Fibroblast of skin of left quadriceps (primary cell): ENCODE measurements at places on chromosomes 1 and 21.

- DNase-seq, result no peak
Measured at GRCh38 chr1:16068356-16069270, 4.8 kb downstream of the FAM131C start.

DNA sequence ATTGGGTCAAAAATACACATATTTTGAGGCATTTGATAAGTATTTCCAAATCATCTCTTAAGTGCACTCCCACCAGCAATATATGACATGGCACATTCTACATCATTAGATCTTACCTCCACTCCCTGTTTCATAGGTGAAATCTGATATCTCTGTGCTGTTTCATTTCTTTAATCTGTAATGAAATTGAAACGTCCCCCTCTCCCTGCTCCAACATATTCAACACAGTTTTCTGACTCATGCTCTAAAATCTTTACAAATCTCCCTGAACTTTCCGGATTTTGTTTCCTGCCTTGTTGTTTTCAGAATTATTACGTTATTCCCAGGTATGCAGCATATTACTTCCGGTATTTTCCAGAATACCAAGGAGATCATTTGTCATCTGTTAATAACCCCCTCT lies 66.1 kb upstream of the AKT3 start:
- no peak for DNase-seq

- DNase-seq, result no peak
Measured at GRCh38 chr1:100793659-100794058, 74.1 kb downstream of the VCAM1 start.

DNA sequence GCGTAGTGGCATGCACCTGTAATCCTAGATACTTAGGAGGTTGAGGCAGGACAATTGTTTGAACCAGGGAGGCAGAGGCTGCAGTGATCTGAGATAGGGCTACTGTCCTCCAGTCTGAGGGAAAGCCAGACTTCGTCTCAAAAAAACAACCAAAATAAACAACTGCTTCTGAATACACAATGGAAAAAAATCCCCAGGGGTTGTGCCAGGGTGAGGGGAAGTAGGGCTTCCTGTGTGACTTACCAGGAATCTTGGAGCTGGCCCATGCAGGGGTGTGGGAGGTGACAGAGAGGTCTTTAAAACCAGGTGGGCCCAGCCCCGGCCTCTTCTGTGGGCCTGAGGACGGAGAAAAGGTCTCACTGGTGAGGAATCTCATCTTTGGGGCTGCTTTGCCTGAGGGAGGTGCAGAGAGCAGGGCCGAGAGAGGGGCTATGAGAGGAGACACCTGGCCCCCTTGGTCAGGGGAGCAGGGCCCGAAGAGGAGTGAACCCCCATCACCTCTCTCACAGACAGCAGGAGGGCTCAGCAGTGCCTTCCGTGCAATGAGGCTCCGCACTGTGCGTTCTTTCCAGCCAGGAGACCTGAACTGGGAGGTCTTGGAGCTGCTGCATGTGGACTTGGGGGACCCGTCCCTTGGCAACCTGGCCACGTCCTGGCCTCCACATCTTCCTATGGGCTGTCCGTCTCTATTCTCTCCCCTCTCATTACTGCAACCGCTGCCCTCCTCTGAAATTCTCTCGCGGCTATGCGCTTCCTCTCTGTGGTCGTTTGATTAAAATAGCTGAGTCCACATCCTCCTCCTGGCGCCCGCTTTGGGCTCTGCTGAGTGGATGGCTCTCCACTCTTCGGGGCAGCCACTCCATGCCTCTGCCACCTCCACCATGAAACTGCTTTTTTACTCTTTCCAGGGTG lies 10.7 kb downstream of the PLA2G5 start:
- no peak for DNase-seq

- no peak for DNase-seq
Measured at GRCh38 chr1:238964631-238965030, 421.7 kb upstream of the CHRM3 start.

DNA sequence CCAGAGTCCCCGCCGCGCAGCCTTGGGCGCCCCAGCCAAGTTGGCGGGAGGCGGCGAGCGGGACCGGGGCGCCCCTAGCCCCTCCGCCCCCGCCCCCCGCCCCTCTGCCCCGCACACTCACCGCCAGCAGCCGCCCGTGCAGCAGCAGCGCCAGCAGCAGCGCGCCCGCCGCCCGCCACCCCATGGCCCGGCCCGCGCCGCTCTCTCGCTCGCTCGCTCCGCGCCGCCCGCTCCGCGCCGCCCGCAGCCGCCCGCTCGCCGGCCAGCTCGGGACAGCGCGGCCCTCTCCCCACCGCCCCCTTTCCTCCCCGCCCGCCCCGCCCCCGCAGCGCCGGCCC lies at the start of gene HSPG2:
HSPG2 (minus strand) TSS at position 277 of the 338 bp plus-strand sequence; CDS start at position 184, 93 bp downstream.
- DNase-seq, result no peak

GRCh38 chr1:58496042-58496441 lies 50.5 kb downstream of the OMA1 start:
- no peak for DNase-seq

GRCh38 chr1:104476126-104476525 lies 726.4 kb downstream of the AMY1C start:
- no peak for DNase-seq

- peak; percentile 65 for DNase-seq
Measured at GRCh38 chr1:206589206-206589605, 23.1 kb downstream of the EIF2D start.

GRCh38 chr1:18883636-18884418 lies 18.5 kb downstream of the ALDH4A1 start:
- DNase-seq, result no peak

GRCh38 chr1:36553591-36554322 lies 71.0 kb upstream of the CSF3R start:
- peak; percentile 12 for DNase-seq

GRCh38 chr21:45709173-45709572 lies 65.6 kb downstream of the PCBP3 start:
- DNase-seq, result no peak
